ENCODE measurements at places on chromosomes 2 and 18.

DNA sequence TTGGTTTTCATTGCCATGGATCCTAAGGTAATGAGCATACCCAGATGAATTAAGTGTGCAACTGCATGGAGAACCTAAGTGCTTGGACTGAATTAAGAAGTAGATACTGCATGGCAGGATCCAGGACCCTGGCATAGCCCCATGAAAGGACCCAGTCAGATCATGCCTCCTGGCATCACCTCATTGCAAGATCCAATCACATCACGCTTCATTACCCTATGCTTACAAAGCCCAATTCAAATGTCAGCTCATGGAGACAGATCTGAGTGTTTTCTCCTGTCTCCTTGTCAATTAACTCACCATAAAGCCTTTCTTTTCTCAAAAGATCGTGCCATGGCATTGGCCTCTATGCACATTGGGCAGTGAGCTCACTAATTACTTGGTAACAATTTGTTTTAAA, 519.8 kb upstream of the ZNF804A start:
- DNase-seq, result no peak

DNA sequence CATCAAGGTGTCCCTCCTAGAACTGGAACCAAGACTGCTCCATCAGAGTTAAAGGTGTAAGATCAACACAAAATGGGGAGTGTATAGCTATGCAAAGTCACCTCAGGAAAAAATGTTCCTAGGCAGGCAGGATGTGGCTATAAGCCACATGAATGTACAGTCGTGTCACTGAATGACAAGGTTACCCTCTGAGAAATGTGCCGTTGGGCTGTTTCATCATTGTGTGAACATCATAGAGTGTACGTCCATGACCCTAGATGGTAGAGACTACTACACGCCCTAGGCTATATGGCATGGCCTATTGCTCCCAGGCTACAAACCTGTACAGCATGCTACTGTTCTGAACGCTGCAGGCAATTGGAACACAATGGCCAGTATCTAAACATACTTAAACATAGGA, 24.5 kb downstream of the TYMS start:
- peak; percentile 45 for DNase-seq

GRCh38 chr2:241081190-241081642, 20.9 kb downstream of the MTERF4 start:
- no peak for DNase-seq

GRCh38 chr18:9708434-9709303, 568 bp downstream of the RAB31 start:
- DNase-seq, result no peak

DNA sequence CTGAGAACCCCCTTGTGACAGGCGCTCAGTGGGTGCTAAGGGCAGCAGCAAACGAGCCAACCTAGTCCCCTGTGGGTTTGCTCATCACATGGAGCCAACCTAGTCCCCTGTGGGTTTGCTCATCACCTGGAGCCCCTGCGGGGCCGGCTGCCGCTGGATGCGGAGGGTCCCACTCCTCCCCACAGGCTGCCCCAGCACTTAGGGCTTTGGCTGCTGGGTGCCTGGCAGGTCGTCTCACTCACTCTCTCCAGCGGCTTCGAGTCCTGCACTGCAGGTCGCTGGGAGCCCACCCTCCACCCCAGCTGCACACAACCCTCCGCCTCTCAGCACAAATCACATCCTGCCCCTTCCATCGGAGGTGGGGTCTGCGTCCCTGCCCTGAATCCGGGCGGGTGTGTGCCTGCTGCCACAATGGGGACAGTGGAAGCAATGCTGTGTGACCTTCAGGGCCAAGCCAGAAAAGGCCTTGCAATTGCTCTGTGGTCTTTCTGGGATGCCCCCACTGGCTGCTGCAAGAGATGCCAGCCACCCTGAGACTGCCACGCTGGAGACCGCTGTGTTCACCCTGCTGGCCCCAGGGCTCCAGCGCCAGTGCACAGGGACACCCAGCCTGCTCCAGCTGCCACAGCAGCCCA, 248.1 kb upstream of the SALL3 start:
- no peak for DNase-seq

DNA sequence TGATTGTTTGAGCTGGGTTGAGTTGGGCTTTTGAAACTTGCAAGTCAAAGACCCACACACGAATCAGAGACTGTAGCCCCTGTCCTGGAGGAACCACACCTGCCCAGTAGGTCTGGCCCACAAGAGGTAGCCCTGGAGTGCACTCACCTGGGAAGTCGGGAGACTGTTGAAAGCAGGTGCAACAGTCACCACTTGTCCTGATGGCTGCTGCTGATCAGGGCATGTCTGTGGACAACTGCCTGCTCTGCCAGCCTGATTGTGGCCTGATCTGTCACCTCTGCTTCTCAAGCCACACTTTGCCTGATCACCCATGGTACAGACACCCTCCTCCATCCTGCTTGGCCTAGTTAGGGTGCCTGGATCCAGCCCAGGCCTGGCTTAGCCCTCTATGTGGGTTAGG, 105.0 kb upstream of the HAAO start:
- DNase-seq, result no peak

DNA sequence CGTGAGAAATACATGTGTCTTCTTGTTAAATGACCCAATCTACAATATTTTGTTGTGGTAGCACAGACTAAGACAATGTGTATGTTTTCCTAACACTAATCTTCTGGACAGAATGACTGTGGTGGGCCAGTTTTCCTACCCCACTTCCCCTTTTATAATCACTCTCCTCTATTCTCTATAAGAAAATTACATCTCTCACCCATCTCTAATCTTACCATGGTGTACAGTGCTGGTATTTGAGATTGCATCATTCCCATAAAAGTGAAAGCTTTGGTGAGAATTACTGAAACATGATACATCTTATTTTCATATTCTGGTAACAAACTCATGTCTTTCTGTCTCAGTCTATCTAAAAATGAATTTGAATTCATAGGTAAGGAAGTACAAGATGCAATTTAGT, 40.5 kb downstream of the CAVIN2 start:
- no peak for DNase-seq

DNA sequence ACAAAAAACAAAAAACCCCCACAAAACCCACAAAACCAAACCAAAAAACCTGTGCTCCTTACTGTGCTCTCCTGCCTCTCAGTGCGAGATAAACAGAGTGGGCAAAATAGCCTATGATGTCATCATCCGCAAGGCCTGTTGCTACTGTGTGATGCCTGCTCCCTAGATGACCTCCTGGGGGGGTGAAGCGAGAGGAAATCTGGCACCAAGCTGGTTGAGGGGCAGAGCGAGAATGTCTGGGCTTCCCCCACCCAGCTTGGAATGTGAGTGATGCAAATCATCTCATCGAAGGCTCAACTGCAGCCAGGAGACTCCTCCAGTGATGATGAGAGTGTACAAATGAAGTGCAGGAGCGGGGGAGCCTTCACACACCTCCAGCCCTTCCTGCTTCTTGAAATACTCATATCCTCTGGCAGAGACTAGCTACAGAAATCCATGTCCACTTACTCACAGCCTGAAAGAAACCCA, 57.7 kb upstream of the MAP4K3 start:
- peak; percentile 9 for DNase-seq

- DNase-seq, result no peak
Observed at GRCh38 chr2:129877795-129878775, 101.4 kb upstream of the RAB6C start.

DNA sequence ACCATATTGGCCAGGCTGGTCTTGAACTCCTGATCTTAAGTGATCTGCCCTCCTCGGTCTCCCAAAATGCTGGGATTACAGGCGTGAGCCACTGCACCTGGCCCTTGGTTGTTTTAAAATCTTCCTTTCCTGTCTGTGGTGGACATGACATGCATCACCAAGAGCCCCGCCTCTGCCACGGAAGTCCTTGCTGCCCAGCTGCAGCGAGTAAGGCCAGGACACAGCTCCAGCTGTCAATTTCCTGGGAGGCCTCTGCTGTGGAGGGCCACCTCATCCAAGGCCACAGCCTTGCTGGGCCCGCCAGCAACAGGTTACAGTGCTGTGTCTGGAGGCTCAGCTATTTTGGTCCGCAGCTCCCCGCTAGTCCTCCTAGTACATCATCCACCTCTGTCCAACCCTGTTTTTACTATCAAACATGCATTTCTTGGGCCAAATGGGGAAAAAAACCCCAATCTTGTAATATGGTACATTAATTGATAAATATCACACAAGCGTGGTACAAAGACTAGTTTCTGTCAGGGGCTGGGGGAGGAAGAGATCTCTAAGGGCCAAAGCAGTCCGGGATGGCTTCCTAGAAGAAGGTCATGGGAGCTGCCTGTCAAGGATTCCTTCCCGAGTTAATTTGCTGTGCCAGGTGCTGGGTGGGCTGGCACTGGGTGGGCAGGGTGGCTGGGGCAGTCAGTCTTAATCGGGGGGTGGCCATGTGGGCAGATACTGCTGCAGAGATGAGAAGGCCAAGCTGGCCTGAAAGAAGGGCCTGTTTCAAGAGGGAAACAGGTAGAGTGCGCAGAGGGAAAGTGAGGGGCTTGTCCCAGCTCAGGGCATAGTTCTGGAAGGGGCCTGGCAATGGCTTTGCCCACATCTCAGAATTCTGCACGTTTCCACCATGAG, 100.5 kb downstream of the INHBB start:
- no peak for DNase-seq

DNA sequence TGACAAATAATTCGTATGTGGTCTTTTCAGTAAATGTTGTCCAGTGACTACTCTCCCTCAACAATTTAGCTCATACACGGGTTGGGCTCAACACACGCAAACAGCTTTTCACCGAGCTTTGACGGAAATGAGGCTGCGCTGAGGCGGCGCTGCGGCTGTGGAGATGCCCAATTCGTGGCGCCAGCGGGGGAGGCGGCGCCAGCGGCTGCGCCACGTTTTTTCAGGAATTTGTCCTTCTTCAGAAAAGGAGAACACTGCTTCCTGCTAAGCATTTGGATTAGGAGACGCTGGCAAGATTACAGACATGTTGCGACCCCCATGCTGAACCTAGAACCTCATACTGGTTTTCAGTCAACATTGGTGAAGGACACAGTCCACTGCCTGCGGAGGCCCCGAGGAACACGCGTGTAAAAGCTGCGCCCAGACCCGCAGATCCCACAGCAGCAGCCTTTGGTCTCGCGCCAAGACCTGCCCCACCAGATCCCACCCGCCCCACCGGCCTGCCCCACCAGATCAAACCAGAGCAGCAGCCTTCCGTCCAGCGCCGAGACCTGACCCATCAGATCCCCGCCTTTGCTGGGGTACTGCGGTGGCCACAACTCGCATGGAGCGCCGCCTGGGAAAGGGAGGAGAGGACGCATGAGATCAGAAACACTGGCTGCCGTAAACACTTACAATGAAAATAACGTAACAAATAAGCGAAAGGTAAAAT, 173.8 kb downstream of the TMEM18 start:
- DNase-seq, result no peak

DNA sequence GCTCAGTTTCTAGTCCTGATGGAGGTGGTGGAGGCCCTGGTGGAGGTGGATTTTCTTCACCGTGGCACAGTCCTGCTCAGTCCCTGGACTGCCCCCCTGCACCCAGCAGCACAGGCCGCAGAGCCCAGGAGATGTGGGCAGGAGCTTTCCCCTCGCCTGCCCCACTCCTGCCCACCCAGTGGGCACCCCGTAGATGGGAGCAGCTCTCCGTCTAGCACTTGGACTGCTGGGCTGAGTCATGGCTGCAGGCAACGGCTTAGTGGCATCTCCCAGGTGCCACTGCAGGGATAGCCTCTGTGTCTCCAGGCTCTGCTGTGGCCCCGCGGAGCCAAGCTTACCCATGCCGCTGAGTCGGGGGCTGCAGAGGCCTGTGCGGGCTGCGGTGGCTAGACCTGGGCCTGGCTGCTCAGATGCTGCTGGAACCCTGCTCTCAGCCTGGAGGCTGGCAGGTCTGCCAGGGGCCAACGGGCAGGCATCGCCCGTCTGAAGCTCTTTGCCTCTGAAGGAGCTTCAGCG, 92.3 kb upstream of the CTDP1 start:
- DNase-seq, result no peak

GRCh38 chr2:216735668-216736067, 40.3 kb upstream of the IGFBP5 start:
- no peak for DNase-seq

- no peak for DNase-seq
Observed at GRCh38 chr18:8045884-8046281, 478.8 kb downstream of the PTPRM start.

- DNase-seq, result no peak
Observed at GRCh38 chr18:31576670-31577069, 15.0 kb upstream of the TTR start.

GRCh38 chr2:84435345-84436025, 23.6 kb downstream of the SUCLG1 start:
- DNase-seq, result no peak

DNA sequence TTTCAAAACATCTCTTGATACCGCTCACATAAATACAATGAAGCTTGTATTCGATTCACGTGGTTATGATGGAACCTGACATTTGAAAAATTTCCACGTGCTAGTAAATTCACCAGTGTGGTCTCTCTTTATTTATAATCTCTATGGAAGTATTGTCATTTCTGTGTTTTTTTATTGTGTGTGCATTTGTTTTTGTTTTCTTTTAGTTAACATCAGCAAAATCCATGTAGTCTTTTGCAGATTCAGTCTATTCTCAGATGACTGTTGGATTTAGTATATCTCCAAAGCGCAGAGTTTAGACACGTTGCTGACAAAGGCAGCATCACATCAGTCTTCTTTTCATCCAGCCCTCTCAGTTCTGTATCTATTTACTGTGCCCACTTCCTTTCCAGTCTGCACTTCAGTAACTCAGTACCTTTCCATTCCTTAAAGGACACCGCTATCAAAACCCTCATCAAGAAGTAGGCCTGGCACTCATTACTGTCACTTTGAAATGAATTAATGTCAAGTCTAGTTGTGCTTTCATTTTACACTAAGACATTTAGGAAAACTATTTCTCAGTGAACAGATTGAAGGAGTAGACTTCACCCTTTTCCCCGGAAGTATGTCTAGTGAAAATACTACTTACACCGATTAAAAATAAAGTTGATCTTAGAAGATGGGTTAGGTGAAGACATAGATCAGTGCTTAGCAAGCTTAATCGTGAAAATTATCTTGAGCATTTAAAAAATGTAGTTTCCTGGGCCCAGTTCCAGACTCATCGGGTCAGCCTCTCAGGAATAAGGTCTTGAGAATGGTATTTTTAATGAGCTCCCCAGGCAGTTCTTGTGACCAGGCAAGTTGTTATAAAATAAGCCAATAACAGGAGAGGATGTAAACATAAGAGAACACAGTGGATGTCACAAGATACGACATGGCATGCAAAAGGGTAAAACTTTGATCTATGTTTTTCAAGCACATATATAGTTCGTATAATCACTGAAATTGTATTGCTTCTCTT, 506.8 kb upstream of the ZEB2 start:
- no peak for DNase-seq

Data from CD4-positive, alpha-beta T cell treated with Interleukin-1 beta for 1 hour (primary cell).